HT-29 (cell line): ENCODE measurements at places on chromosomes 1 and 21. TPM values are rescaled to one million over a fixed set of nuclear protein-coding genes. Genes with fewer than 3 reads are reported as not detected.

DNA sequence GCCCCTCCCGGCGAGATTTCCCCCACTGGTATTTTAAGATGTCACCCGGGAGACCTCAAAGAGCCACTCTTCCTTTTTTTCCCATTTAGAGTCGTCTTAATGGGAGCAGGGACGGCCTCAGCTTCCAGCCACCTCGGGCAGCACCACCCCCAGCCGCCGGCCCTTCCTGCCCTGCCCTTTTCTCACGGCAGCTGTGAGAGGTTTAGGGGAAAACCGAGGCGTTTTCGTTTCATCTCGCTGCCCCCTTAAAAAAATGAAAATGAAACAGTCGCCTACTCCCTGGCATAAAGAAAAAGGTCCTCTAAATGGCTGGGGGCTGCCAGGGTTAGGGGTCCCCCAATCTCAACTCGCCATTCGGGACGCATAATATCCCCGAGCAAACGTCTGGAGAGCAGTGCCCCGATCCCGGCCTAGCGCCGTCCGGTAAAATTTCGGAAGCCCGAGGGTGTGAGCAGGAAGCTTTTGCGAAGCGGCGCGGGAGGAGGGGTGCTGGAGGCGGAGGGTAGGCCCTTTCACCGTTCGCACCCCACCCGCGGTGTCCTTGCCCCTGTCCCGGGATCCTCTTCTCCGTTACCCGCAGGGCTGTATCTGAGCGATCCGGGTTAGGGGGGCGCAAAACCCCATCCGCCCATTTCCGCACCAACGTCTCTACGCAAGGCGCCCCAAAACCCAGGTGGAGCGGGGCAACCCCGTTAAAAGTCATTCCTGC is 1.2 kb downstream of the RUNX3 start:
- DNase-seq: no peak

DNA sequence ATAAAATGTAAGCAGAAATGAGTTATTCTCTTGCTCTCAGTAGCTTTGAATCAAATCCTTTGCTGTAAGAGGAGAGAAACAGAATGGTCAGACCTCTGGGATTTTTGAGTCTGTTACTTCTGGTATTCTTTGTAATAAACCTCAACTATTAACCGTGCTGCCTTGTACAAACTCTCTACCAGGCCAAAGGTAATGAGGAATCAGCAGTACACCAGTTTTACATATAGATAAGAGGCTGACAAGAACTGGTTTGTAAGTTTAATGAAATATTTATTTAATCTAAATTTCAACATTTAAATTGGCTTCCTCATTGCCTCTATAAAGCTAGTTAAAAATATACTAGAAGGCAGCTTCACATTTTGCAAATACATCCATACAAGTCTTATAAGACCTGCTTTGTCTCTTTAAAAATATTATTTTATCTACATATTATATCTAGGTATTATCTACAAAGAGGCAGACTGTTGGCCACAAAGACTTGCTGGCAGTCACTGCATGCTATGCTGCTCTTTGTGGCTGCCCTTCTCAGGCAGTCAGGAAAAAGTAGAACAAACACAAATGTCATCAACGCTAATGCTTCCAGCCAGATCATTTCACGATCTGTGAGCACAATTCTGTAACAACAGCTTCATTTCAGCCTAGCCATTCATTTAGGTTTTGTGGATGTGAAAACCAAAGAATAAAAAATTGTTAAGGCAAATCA is 173.0 kb downstream of the GABPA start:
- no peak for DNase-seq

GRCh38 chr1:153921803-153922075 is 1.0 kb downstream of the GATAD2B start:
- peak; percentile 29 for DNase-seq

DNA sequence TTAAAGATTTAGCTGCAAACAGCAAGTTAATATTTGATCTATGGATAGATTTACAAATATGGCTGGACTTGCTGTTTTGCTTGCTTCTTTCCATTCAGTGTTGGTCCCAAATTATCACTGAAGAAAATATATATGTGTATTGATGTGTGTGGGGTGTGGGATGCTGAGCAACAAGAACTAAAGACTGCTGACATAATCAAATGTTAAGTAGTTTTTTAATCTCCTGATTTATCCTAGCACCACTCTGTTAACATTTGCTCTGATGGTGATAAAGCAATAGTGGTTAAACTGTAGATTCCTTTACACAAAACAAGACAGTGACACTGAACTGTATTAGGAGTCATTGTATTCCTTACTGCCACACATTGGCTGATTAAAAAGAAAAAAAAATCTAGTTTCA is 1023.5 kb upstream of the B3GALT2 start:
- no peak for DNase-seq

DNA sequence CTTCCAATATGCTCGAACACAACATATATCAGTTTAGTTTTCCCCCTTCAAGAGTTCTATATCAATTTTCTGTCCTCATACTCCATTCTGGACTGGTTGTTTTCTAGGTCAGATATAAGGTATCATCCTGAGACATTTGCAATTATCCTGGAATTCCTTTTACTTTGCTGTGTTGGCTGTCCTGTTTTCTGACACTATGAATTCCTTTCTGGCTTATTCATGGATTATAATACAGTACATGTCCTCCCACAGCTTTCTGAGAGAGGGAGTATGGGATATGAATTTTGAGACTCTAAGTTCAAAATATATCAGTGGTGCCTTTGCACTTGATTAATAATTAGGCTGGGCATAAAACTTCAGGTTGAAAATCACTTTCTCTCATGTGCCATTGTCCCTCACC is 11.9 kb downstream of the PHTF1 start:
- no peak for DNase-seq

DNA sequence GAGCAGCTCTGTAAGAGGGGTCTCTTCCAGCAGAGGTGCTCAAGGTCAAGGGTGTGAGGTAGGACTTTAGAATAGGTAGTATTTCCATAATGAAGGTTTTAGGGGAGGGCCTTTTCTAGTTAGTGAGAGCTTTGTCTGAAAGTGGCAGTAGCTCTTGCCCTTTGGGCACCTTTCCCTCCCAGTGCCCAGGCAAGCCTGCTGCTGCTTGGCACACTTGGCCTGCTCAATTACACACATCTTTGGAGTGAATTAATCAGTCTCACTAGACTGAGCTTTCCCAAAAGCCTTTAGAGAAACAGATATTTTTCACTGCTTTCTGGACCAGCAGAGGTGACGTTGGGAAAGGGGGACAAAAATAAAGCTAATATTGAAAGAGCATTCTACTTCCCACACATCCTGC is 48.0 kb downstream of the MAB21L3 start:
- no peak for DNase-seq

- DNase-seq: peak; percentile 42
Measured at GRCh38 chr1:2557482-2558400, 1.6 kb downstream of the TNFRSF14 start.

DNA sequence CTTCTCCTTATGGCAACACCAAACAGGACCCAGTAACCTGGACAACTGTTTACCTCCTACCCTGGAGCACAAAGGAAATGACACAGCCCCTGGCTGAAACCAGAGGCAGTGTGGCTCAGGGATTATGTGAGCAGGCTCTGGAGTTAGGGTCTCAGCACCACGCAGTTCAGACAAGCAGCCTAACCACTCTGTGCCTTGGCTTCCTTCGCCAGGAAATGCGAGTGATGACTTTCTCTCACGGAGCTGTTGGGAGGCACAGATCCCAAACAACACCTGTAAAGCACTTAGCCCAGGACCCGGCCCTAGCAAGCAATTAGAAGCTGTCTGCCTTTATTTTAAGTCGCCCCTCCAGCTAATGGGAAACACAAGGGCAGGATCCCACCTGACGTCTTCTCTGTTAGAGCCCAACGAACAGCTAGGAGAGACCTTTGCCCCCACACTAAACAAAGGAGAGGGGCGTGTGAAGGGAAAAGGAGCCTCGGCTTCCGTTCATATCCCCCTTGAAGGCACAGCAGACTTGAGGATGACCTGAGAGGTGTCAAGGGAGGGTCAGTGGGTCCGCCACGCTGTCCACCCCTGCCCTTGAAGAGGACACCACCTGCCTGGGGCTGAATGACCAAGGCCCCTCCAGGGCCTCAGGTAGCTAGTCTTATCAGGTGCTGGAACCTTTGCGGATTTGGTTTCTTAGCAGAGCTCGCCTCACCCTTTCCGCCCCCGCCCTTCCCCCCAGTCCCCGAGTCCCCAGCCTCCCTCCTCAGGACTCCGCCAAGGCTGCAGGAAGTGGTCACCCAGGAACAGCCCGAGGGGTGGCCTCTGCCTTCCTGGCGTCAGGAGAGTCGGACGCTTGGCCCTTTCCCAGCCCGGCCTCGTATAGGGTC is 860 bp downstream of the TMEM63A start:
- peak; percentile 77 for DNase-seq

DNA sequence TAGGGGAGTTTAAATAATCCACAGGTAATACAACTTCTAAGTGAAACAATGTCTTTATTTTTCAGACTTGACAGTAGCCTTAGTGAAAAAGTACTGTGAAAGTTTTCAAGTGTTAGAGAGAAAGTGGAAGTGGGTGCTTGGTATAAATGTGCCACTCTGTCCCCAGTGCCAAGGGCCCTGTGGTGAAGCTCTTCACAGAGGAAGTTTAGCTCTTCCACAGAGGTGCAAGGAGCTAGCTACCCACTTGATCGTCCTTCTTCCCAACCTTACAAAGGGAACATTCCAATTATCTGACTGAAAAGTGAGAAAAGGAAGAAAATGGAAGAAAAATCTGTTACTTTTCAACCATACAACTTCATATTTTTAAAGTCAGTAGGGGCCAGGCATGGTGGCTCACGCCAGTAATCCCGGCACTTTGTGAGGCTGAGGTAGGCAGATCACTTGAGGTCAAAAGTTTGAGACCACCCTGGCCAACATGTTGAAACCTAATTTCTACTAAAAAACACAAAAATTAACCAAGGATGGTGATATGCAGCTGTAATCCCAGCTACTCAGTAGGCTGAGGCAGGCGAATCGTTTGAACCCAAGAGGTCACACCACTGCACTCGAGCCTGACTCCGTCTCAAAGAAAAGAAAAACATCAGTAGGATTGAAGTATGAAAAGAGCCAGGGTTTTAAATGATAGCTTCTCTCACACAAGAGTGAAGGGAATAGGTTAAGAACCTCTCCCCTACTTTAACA is 41.0 kb upstream of the PTPRC start:
- DNase-seq: no peak

- DNase-seq: no peak
Measured at GRCh38 chr1:119978018-119978505, 81.7 kb upstream of the ADAM30 start.

DNA sequence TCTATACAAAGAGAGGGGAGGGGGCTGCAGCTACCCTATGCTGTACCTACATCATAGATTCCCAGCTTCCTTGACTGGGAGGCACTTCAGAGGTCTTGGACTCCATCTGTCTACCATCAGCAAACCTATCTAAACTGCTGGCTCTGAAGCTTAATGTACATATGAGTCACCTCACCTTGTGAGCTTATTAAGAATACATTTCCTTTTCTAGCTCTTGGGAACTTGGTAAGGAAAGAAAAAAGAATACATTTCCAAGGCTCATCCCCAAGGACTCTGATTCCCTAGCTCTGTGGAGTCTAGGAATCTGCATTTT is 50.0 kb upstream of the PRELP start:
- no peak for DNase-seq

- DNase-seq: peak; percentile 11
Measured at GRCh38 chr1:41936107-41936506, 17.4 kb upstream of the HIVEP3 start.

DNA sequence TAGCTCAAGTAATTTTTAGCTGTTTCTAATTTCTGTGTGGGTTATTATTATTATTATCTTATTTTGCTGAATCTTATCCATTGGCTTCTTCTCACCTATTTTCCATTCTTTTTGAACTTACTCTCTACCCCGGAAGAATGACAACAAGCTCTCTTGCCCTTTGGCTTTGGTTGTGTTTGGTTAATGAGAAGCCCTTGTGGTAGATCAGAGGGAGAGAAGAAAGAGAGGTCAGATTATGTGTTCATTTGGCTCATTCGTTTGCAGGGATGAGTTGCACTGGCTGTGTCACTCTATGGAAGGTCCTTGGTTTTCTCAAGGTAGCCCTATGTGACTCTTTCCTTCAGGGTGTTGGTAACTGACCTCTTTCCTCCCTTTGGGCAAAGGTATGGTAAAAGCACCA is 391.9 kb downstream of the LMO4 start:
- peak; percentile 30 for DNase-seq

GRCh38 chr1:115183721-115184259 is 94.5 kb upstream of the TSPAN2 start:
- no peak for DNase-seq

GRCh38 chr21:45504021-45504515 is 38.2 kb downstream of the SLC19A1 start:
- DNase-seq: no peak

- no peak for DNase-seq
Measured at GRCh38 chr21:44751186-44751798, 39.9 kb upstream of the TSPEAR start.

REN gene
- 10.7 and 15.6 TPM in 2 replicates for total RNA-seq

- no peak for DNase-seq
Measured at GRCh38 chr1:231443363-231443762, 21.3 kb upstream of the EGLN1 start.

IFI16 gene
- total RNA-seq: not detected in 2 replicates

GRCh38 chr1:196902344-196902743 is 14.5 kb downstream of the CFHR4 start:
- no peak for DNase-seq

GRCh38 chr1:195462646-195463045 is 1145.6 kb downstream of the KCNT2 start:
- no peak for DNase-seq

GRCh38 chr1:46343351-46343695 is 2.7 kb downstream of the NSUN4 start:
- DNase-seq: no peak

RPAP2 gene
- total RNA-seq: 0.86 and 1.3 TPM in 2 replicates

CNR2 gene
- total RNA-seq: not detected in 2 replicates

RGSL1 gene
- not detected in 2 replicates for total RNA-seq

DNA sequence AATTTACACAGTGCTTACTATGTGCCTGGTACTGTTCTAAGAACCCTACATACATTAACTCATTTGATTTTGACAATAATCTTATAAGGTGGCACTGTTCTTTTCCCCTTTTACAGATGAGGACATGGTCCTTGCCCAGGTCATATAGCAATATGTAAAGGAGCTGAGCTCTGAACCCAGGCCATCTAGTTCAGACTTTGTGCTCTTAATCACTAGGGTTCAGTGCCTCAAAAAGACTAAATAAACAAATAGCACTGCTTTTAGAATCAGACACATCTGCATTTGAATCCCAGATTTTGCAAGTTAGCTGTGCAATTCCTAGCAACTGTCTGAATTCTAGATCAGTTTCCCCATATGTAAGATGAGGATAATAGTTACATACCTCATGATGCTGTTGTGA is 8.7 kb upstream of the BCAR3 start:
- DNase-seq: no peak

DNA sequence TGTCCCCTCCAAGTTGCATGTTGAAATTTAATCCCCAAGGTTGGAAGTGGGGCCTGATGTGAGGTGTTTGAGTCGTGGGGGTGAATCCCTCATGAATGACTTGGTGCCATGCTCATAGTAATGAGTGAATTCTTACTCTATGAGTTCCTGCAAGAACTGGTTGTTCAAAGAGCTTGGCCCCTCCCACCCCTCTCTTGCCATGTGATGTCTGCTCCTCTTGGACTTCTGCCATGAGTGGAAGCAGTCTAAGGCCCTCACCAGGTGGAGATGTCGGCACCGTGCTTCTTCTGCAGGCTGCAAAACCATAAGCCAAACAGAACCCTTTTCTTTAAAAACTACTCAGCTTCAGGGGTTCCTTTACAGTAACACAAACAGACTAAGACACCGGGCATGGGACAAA is 14.3 kb downstream of the G0S2 start:
- peak; percentile 40 for DNase-seq
